ENCODE measurements at places on chromosomes 3 and 15.

DNA sequence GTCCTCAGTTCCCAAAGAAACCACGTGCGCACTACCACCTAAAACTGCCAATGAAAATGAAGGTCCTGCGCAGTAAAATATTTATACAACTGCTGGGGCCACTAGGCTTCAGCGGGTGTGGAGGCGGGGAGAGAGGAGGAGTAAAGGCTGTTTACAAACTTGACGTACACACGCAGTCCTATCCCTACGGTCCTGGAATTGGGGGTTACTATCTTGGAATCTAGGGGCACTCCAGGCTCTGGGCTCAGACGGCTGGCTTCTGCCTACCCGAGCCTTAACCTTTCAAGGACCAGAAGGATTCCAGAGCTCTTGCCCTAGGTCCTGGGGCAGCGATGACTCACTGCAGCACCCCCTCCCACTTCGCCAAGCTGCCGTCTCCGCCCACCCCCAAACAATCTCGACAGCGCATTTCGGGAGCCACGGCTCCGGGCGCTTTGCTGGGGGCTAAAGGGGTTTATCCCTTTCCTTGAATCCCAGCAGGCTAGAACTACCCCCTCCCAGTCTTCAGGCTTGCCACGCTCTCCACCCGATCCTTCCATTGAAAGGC, 3.0 kb downstream of the ADAMTS9 start:
- no peak for DNase-seq

- no peak for DNase-seq
Observed at GRCh38 chr15:39142500-39142899, 438.4 kb upstream of the THBS1 start.

DNA sequence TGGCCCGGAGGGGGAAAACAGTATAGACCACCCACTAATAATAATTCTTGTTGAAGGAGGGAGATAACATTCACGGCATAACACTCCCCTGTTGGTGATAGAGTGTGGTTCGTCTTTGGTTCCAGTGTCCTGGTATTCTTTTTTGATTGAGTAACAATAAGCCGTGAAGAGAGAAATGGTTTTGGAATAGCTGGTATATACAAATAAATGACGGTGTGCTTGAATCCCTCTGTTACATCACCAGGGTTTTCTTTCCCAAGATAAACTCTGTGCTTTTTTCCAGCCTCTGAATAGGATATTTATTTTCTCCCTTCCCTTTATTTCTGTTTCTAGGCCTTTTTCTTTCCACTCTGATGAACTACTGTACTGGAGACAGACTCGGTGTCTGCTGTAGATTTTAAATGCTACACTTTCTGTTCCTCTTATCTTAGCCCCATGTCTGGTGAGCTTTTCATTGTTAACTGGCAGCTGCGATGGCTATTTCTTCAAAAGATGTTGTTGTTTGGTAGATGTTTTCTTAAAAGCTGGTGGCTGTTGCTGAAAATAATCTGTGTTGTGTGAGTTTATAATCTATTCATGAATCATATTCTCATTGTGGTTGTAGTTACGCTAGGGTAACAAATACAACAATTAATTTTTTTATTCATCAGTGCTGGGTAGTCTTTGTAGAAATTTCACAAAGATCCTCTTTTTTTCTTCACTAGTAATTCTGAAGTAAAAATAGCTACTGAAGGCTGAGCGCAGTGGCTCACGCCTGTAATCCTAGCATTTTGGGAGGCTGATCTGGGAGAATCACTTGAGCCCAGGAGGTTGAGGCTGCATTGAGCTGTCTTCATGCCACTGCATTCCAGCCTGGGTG, 15.5 kb upstream of the SCAANT1 start:
- DNase-seq: no peak

DNA sequence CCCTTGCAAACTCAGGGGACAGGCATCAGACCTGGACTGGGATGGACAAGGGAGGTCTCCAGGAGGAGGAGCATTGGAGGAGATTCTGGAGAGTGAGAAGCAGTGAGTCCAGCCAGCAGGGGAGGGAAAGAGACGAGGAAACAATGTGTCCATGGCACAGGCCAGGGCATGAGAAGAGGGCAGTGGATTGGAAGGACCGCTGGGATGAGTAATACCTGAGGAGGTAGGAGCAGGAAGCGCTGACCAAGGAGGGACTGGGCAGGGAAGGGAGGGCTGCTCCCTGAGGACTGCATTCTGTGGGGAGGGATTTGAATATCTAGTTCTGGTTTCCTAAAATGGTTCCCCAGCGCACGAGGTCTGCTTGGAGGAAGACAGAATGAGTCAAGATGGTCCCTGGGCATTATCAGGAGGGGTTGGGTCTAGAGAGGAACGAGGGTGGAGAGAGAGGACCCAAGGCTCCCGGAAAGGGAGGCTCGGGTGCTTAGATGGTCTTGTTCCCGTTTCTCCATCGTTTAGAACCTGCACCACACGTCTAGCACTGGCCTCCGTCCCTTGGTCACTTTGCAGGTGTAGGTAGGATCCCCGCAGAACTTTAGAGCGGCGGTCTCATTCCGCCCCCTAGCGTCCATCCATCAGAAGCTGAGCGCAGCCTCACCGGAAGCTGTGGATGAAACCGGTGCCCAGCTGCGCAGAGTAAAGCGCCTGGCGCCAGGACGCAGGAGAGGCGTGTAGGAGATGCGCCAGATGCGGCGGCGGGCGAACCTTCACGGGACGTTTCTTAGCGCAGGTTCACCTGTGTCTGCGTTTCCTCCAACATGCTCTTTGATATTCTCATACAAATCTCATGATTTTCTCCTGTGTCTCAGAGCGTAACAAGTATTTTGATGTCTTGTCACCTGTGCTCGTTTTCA, 190.7 kb upstream of the NDN start:
- DNase-seq: peak; percentile 54

GRCh38 chr3:42001777-42002176, 39.9 kb upstream of the ULK4 start:
- DNase-seq: no peak

DNA sequence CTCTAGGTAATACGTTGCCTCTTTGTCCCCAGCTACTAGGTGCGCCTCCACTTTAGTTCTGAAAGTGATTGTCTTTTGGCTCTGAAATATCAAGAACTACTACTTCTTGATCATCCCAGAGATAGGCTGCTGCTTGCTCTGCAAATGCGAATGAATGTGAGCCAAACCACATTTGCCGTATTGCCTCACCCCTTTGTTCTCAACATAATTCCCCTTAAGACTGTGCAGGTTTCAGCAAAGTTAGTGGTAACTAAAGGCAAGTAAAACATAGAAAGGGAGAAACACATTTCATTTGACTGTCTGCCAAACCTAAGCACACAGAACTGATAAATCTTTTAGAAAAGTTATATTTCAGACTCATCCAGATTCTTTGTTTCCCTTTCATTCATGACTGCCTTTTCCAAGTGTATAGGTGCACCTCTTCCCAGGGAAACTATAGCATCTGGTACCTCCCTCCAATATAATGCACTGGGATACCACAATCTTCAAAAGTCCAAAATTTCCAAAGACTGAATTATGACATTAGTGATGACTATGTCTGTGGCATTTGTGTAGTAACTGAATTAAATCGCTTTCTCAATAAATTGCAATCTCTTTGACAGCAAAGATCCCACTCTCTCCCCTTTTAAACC, 720.6 kb upstream of the CBLB start:
- no peak for DNase-seq

DNA sequence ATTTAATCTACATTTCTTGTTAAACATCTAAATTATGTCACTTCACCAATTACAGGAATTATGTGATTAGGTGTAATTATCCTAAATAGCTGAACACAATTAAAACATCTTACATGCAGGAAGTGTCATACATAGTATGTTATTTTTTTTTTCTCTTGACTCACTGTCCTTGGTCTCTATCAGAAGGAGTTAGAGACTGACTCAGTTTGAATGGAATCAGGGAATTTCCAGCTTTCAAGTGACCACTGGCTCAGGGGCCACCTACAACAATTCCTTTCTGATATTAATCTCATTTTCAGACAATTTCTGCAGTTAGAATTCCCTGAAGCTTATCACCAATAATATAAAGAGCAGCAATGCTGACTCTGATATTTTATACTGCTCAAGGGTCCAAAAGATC, 400.7 kb downstream of the ROBO1 start:
- no peak for DNase-seq

DNA sequence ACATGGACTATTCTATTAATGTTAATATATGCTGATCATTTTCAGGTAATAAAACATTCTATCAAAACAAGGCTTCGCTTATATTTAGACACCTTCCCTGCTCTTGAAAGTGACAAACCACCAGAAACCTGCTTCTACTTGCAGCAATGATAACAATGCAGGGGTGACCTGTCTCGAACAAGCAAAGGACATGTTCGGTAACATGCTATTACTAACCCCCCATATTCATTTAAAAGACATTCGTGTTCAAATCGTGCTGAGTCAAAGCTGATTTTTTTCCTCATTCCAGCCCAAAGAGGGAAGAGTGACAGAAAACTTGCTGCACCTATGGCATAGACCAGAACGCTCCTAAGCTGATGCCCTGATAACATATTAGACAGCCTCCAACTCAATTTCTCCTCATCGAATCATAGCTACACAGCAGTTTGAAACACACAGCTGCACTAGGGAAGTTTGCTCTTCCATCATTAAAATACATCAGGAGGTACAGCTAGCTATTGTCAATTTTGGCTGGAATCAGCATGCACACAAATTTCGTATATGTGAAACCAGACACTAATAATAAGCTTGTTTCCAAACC, 341.5 kb downstream of the FOXP1 start:
- DNase-seq: no peak

DNA sequence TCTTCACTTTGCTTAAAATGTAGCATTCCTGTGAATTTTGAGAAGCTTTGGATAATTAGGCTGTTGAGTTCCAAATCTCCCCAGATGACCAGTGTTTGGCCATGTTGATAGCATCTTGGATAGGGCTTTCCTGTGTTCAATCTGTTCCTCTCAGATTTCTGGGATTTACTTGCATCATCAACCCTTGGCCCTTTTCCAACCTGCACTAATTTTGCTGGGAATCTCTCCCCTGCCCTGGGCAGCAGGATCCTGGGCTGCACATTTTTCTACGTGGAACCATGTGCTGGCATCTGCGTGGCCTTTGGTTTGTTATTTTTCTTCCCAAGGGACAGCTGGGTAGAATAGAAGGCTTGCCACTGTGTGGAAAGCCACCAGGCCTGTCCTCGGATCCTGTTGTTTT, 75.4 kb upstream of the PLXNA1 start:
- DNase-seq: no peak

- DNase-seq: no peak
Observed at GRCh38 chr15:77342807-77343206, 77.1 kb downstream of the PEAK1 start.

DNA sequence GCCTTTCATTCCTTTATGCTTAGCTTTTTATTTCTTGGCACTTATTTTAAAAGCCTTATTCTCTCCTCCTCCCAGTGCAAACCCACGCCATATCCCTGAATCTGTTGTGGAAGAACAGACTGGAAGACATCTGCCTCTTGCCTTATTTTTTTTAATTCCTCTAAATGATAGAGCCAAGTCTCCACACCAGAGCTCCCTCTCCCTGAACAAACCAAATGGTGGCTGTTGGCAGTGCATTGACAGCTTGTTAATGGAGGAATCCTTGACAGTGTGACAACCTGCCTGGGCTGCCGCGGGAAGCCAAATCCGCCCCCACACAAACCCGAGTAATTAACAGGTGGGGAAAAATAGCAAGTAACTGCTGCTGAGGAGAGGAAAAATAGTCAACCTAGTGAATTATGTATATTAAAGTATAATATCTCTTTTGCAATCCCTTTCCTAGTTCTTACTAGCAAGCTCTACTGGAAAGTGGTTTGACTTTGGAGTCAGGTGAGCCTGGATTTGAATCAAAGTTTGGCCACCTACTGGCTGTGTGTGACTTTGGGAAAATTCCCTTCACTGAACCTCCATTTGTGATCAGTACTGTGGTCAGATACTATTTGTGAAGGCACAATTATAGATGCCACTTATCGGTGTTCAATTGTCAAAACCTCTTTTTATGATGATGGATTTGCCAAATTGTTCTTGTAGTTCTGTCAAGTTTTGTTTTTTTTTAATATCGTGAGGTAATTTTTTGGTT, 589.6 kb downstream of the PDCD6IP start:
- DNase-seq: no peak

DNA sequence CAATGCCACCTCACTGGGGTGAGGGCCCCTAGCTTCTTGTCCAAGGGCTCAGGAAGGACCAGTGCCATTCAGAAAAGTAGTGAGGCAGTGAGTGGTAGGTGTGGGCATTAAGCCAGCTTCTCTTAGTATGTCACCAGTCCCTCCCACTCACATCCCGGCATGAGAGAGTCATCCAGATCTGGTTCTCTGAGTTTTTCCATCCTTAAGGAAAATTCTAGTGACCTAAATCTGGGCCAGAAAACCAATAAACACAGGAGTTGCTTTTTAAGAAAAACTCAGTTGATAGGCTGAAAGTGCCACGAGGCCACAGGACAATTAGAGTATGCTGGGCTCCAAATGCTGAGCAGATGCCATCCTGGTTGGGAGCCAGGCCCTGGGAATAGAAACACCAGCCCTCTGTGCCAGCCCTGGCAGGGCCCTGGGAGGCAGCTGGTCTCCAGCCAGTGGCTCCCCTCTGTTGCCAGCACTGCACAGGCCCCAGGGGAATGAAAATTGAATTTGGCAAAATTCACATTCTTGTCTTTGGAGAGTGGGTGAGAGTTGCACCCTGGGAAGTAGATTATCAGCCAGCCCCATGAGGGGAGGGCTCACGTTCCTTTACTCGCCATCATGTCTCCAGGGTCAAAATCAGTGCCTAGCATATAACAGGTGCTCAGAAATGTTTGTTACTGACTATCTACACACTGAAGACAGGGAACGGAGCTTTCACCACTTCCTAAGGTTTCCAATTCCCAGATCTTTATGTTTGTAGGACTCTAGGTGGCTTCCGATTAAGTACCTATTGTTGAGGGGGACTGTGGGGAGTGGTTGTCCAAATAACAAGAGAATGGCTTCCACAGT, 52.8 kb downstream of the FAM43A start:
- DNase-seq: no peak

DNA sequence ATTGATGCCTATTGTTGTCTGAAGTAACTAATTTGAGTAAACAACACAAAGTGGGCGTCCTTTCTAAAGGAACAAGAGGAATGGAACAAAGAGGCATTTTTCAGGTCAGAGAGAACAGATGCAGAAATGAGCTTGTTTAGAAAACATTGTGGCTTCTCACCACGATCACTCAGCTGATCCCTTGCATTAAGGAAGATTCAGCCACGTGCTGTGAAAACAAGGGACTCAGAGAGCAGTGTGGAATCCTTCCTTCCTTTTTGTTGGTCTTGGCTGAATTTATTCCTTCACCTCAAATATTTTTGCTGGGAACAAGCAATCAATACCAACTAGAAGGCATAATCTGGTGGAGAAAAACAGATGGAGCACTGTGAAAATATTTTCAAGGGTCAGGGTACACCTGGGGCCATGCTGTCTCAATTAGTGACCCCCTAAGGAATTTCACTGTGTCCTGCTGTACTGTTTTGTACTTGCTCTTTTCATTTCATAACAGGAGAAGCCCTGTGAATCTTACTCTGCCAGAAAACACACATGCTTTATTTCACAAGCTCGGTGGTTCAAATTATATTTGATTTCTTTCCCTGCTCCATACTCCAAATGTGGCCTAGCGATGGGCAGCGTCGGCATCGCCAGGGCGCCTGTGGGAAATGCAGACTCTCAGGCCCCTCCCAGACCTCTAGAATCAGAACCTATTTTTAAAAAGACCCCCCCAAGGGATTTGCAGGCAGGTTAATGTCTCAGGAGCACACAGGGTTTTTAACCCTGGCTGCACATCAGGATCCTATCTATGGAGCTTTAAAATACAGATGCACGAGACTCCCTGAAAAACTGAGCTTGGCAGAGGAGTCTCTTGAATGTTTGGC, 11.6 kb upstream of the SLC6A20 start:
- DNase-seq: no peak

- DNase-seq: no peak
Observed at GRCh38 chr15:91238644-91239425, 138.8 kb downstream of the SV2B start.

GRCh38 chr15:76161153-76162035, 101.6 kb downstream of the TMEM266 start:
- no peak for DNase-seq
